NT2/D1 (cell line): ENCODE measurements at places on chromosomes 3 and 15.

GRCh38 chr3:1609416-1609815 lies 489.2 kb upstream of the CNTN4 start:
- no peak for DNase-seq

- DNase-seq = no peak
Observed at GRCh38 chr15:94059013-94059587, 172.3 kb upstream of the MCTP2 start.

DNA sequence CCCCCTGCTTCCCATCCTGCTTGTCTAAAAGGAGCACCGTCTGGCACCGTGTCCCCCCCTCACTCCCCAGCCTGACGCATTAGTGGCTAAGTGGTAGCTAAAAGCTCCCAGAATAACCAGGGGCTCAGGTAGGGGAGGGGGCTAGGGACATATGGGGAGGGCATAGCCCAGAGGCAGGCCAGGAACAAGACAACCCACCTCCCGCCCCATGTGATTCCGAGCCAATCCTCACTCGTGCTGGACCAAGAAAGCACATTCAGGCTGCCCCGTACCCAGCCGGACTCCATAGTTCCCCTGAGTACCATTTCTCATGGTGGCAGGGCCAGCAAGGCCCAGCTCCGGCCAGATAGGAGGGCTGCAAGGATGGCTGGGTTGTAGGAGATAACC lies 11.5 kb downstream of the SEMA7A start:
- no peak for DNase-seq

- no peak for DNase-seq
Observed at GRCh38 chr3:5219216-5219615, 31.7 kb downstream of the EDEM1 start.

- no peak for DNase-seq
Observed at GRCh38 chr3:23217872-23218554, 14.9 kb downstream of the UBE2E2 start.

DNA sequence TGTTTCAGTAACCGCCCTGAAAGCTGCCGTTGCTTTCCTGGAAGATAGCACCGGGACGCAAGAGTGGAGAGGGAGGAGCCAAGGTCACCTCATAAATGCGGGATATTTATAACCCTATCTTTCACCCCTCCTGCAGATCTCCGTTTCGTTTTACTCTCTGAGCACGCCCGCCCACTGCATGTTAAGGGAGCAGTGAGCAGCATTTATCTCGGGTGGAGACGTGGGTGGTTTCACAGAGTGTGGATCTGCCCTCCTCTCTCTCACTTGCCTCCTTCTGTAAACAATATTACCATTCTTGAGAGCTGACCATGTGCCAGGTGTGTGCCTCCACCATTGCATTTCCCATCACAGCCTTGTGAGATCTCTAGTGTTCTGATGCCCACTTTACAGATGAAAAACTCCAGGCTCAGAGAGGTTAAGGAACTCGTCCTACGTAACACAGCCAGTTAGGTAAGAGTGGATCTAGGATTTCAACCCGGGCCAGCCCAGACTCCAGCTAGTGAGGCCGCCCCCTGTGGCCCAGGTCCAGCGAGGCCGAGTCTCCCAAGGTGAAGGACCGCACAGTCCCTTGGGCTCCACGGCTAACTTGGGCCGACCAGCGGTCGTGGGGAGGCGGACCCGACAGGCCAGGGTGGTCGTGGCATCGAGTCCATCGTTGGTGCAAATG lies 16.9 kb upstream of the SEMA4B start:
- no peak for DNase-seq

- no peak for DNase-seq
Observed at GRCh38 chr3:111414531-111414930, 127.5 kb upstream of the CD96 start.

DNA sequence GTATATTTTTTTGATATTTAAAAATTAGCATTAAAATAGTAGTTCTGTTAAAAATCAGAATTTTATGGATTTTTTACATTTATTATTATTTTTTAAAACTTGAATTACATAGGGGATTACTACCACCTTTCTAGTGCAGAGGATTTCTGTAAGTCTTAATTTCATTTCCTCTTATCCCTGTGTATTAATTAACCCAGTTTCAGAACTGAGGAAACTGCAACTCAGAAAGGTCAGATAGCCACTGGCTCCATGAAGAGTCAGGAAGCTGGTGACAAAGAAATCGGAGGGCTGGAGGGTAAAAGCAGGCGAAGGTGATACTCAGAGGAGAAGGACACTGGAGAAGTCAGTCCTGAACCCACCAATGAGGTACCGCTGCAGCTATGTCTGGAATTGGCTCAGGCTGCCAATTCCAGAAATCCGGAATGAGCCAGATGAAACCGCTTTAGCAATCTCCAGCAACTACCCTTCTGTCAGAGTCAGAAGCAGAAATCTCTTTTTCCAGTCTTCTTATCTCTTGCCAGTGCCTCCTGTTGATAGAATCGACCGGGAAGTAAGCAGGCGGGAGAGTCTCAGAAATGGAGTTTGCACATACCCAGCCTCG lies 308.5 kb downstream of the SV2B start:
- no peak for DNase-seq

DNA sequence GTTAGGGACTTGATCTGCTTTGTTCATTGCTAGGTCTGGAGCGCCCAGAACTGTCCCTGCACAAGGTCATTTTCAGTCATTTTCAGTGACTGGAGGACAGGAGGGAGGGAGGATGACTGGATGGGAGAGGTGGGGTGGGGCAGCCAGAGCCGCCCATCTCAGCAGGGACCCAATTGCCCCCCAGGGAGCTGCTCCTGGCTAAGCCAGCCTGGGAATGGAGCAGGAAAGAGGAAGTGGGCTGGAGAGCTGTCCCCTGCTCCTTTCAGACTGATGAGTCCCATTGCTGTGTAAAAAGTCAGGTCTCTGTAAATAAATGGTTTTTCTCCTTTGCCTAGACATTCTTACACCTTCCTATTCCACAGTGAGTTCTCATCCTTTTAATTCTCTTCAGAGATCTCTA lies 98.4 kb upstream of the RAD18 start:
- no peak for DNase-seq

DNA sequence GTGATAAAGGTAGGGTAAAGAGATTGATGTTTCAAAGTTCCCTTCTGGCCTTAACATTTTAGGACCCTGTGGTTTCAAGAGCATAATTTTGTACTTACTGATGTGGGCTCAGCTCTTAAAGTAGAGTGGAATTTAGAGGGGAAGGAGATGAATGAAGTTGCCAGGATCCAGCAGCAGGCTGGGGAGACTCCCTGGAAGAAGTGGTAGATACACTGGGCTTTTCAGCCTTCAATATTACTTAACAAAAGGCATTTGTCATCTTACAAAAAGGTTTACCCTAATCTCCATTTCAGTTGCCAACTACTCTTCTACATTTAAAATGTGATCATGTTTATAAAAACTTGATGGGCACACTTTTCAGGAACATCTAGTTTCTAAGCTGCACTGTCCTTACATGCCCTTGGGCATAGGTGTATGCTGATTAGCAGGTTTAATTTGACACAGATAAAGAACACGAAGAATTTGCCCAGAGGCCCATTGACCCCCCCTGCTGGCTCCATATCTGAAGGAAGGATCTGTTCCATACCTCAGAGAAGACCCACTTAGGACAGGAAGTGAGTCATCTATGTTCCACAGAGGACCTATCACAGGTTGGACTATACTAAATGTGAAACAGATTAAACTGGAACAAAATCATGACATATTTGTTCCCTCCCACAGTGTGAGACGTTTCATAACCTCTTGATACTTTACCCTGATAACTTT lies 93.0 kb upstream of the LPP start:
- no peak for DNase-seq

DNA sequence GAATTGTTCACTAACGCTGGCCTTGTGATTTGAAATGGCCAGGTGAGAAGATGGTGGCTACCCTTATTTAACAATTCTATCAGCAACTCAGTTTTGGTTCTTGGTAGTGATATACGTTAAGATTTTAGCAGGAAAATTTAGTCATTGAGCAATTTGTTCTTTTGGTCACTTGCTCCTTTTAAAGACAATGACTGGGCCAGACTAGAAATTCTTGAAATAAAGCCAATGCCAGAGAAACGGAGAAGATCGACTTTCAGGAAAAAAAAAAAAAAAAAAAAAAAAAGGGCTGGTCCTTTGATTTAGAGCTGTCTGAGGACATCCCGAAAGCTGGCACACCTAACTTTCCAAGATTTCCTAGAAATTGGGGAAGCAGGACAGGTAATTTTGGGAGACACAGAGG lies 178.5 kb downstream of the FNDC3B start:
- DNase-seq = no peak

DNA sequence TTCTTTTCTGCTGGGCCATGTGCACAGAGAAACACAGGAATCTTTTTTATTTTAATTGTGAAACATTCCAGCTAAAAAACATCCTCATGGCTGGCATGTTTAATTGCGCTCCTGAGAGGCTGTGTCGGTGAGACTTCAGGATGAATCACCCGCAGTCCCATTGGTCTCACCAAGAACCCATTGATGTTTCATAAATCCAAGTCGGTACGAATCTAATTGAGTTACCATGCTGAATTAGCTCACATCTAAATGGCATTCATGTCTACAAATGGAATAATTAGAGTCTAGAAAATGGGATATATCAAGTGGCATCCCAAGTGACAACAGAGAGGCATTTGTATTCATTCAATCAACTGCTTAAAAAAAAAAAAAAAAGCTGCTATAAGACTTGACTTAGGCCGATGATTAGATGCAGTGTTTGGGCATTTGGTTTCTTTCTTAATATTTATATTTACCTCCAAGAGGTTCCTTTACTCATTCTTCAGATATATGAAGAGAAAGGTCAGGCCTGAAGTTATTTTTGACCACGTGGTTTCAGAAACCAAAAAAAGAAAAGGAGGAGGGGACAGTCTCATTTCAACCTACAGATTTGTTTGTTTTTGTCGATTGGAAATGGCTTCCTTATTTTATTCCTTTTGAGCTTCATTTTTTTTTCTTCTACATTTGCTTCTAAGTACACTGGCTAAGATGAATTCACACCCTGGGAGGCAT lies 79.1 kb upstream of the FOXB1 start:
- DNase-seq = no peak

GRCh38 chr3:98964784-98965183 lies 63.3 kb upstream of the DCBLD2 start:
- DNase-seq = no peak

- DNase-seq = no peak
Observed at GRCh38 chr3:49790626-49791411, 4.5 kb upstream of the IP6K1 start.

- DNase-seq = no peak
Observed at GRCh38 chr3:101544161-101544850, 17.4 kb upstream of the TRMT10C start.

DNA sequence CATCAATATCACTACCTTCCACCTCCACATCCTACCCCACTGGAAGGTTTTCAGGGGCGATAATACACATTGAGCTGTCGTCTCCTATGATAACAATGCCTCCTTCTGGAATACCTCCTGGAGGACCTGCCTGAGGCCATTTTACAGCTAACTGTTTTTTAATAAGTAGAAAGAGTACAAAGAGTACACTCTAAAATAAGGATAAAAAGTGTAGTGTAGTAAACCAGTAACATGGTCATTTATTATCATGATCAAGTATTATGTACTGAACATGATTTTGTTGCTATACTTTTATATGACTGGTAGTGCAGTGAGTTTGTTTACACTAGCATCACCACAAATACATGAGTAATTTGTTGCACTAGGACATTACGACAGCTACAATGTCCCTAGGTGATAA lies 46.6 kb upstream of the SSR3 start:
- DNase-seq = no peak

DNA sequence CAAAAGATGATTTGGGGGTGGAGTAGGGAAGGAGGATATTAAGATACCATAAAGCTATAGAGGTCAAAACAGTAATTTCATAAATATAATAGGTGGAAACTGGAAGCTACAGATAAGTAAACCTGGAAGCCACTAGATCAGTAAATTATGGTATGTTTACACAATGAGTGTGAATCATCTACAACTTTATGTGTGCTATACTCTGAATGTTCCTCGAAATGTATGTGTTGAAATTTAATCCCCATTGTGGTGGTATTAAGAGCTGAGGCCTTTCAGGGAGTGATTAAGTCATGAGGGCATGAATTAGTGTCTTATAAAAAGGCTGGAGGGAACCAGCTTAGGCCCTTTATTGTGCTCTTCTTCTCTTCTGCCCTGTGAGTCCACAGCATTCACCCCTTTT lies 25.2 kb downstream of the EOMES start:
- no peak for DNase-seq
